Foreskin keratinocyte (primary cell): ENCODE measurements at places on chromosomes 3 and 15. TPM values are rescaled to one million over a fixed set of nuclear protein-coding genes. Genes with fewer than 3 reads are reported as not detected.

The DCP1A gene
- 9.9 and 12.2 TPM in 2 replicates for total RNA-seq

The PAQR5 gene
- total RNA-seq: 0.04 and 0.07 TPM in 2 replicates

The EOMES gene
- total RNA-seq: 0.37 and 0.95 TPM in 2 replicates

The MFN1 gene
- total RNA-seq: 28.8 and 32.0 TPM in 2 replicates

The RTP3 gene
- not detected in 2 replicates for total RNA-seq

The P3H2 gene
- total RNA-seq: 42.3 and 86.8 TPM in 2 replicates

The UBAP1L gene
- total RNA-seq: 0.49 and 0.88 TPM in 2 replicates

The MASP1 gene
- not detected in 2 replicates for total RNA-seq

The SERF2 gene
- total RNA-seq: 621 and 692 TPM in 2 replicates

The GPR149 gene
- not detected in 2 replicates for total RNA-seq

The CAMK2N2 gene
- 0.17 and 0.42 TPM in 2 replicates for total RNA-seq

The TRIM42 gene
- total RNA-seq: not detected in 2 replicates

The DCBLD2 gene
- total RNA-seq: 397 and 472 TPM in 2 replicates

The HYAL1 gene
- 2.0 and 3.2 TPM in 2 replicates for total RNA-seq

The RTP1 gene
- not detected in 2 replicates for total RNA-seq

The NPAP1 gene
- total RNA-seq: not detected in 2 replicates
